CD4-positive, alpha-beta T cell treated with Interleukin-4 for 1 hour (primary cell): ENCODE measurements at places on chromosomes 13 and 19.

GRCh38 chr13:52743988-52744387 is 4.4 kb upstream of the CNMD start:
- no peak for DNase-seq

DNA sequence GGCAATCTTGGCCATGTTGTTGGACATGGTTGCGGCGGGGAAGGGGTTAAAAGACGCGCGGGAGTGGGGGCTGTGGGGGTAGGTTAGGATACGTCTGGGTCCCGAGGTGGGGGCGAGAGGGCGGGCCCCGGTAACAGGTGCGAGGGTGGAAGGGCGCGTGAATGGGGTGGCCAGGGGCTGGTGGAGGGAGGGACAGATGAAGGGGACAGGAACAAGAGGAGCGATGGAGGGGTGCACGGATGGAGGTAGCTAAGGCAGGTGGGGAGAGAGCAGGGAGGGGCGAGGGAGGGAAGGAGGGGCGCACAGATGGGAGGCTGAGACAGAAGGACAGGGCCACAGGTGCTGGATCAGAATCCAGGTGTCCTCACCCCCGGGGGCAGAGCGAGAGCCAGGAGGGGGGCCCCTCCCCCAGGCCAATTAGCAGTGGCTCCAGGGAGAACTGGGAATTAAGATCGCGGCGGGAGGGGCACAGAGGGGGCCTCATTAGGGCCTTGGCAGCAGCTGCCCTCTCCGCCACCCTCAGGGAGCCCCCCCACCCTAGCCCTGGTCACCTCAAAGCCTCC is 1.3 kb downstream of the GNG8 start:
- no peak for DNase-seq

DNA sequence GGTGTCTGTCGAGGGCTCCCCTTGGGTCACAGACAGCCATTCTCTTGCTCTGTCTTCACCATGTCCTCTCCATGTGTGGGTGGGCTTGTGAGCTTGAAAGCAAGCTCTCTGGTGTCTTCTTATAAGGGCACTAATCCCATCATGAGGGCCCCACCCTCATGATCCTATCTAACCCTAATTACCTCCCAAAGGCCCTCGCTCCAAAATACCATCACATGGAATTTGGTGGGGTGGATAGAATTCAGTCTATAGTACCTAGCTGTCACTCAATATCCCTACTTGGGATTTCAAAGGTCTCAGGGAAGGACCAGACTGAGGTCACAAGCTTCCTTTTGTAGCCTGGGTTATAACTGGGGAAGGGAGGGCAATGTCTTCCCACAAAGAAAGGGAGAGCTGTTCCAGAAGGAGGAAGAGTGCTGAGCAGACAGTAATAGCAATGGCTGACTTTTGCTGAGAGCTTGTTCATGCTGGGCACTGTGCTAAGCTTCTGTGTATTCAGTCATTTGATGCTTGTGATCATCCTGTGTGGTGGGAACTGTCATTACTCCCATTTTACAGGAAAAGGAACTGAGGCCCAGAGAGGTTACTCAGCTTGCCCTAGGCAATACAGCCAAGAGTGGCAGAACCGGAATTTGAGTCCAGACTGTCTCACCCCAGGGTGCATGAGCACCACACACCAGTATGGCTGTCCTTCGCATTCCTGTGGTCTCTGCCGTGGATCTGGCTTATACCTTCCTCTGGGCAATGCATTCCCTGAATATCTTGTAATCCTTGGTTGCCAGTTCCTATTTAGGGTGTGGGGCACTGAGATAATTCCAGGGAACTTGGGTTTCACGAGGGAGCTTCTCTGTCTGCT is 8.2 kb downstream of the FXYD5 start:
- DNase-seq, result no peak

DNA sequence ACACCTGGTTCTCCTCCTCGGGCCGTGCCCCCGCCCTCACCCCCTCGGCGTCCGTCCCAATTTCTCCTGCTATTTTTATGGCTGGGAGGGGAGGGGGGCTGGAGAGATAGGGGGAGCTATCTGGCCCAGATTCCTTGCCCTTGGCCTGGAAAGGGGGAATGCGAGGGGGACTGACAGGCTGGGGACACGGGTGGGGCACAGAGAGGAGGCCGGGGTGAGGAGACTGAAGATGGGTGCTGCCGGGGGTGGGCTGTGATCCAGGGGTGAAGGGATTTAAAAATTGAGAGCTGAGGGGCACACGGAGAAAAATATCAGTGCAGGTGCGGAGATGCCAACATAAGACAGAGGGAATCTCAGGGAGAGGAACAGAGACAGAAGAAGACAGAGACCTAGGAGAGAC is 2.3 kb downstream of the PRKCG start:
- DNase-seq, result no peak

- no peak for DNase-seq
Measured at GRCh38 chr13:95471960-95472359, 80.6 kb upstream of the CLDN10 start.

GRCh38 chr19:18650021-18650390 is 13.2 kb downstream of the KLHL26 start:
- no peak for DNase-seq
